ENCODE measurements at places on chromosomes 16 and 17. TPM values are rescaled to one million over a fixed set of nuclear protein-coding genes. Genes with fewer than 3 reads are reported as not detected.

ICAM2 gene
- total RNA-seq = 1.2 TPM

MT1H gene
- total RNA-seq = not detected

IGF2BP1 gene
- total RNA-seq = 0.44 TPM

TBC1D10B gene
- 34.7 TPM for total RNA-seq

SCNN1G gene
- total RNA-seq = not detected

TMC6 gene
- total RNA-seq = 0.11 TPM

BRIP1 gene
- 6.5 TPM for total RNA-seq

STH gene
- total RNA-seq = not detected

RND2 gene
- 0.50 TPM for total RNA-seq

CMTM2 gene
- total RNA-seq = not detected

DYNLL2 gene
- 21.7 TPM for total RNA-seq

MT1A gene
- 3.9 TPM for total RNA-seq

KRTAP3-2 gene
- not detected for total RNA-seq

CES5A gene
- total RNA-seq = not detected

SLC2A4 gene
- total RNA-seq = under 0.01 TPM

ERN2 gene
- total RNA-seq = 0.12 TPM

ZNF597 gene
- 2.0 TPM for total RNA-seq

GDPD1 gene
- 2.2 TPM for total RNA-seq

All from uterine smooth muscle cell (primary cell).